ENCODE measurements at places on chromosomes 1 and 21. TPM values are rescaled to one million over a fixed set of nuclear protein-coding genes. Genes with fewer than 3 reads are reported as not detected.

Gene RAP1A
- 14.2 TPM for total RNA-seq

Gene KRTAP10-5
- total RNA-seq, result not detected

Gene SLC25A44
- total RNA-seq, result 5.5 TPM

Gene CLCA1
- not detected for total RNA-seq

Gene CFHR2
- total RNA-seq, result not detected

Gene CLDN14
- total RNA-seq, result not detected

Gene FMN2
- not detected for total RNA-seq

Gene NCF2
- 0.16 TPM for total RNA-seq

Gene FMO2
- total RNA-seq, result 1.3 TPM

Gene PPIH
- 18.1 TPM for total RNA-seq

Gene NSUN4
- 9.8 TPM for total RNA-seq

Gene LRRIQ3
- 1.1 TPM for total RNA-seq

Gene GNG4
- not detected for total RNA-seq

Gene TOR1AIP1
- total RNA-seq, result 36.2 TPM

Gene DPT
- total RNA-seq, result 0.86 TPM

Gene DCDC2B
- not detected for total RNA-seq

Gene HSD3B1
- total RNA-seq, result not detected

Gene RHCE
- 1.6 TPM for total RNA-seq

Gene ANKRD65
- 1.9 TPM for total RNA-seq

Gene MPL
- not detected for total RNA-seq

Gene ZNF593OS
- total RNA-seq, result not detected

Gene LDLRAD1
- not detected for total RNA-seq

Gene TSSK3
- 0.86 TPM for total RNA-seq

Gene MEGF6
- 1.5 TPM for total RNA-seq

Gene FNBP1L
- total RNA-seq, result 14.8 TPM

Gene AMY2A
- total RNA-seq, result 0.09 TPM

Gene ETV3L
- not detected for total RNA-seq

Gene TMPRSS15
- not detected for total RNA-seq

Gene URB1
- 10.2 TPM for total RNA-seq

Gene SELENBP1
- 123 TPM for total RNA-seq

Gene CRYBG2
- under 0.01 TPM for total RNA-seq

Data from bronchial smooth muscle cell (primary cell).